ENCODE measurements at places on chromosomes 2 and 18.
A peak's percentile ranks its signal among the peaks of the same experiment; 100 is the strongest.

DNA sequence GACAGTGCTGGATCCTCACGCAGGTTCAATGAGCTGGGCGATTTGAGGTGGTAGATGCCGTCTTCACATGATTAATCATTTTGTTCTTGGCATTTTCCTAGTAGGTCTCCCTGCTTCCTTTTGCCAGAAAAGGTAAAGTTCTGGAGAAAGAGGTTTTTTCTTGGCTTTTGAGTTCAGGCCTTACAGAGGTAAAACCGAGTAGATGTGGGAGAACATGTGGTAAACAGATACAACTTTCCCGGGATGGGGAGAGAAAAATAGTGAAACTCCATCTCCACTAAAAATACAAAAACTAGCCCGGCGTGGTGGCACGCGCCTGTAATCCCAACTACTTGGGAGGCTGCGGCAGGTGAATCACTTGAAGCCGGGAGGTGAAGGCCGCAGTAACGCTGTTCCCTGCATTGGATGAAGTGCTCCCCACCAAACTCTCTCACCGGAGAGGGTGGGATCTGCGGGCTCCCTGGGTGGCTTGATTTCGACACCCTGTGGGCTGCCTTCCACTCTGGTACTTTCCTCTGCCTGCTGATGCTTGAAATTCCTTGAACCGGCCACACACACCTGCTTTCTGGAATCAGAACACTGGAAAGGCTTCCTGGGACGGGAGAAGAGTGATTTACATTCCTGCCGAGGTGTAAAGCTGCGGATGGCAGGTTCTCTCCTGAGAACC lies 88.8 kb downstream of the ACTR3 start:
- DNase-seq = no peak

- no peak for DNase-seq
Measured at GRCh38 chr2:183029219-183029618, 9.0 kb downstream of the NCKAP1 start.

- DNase-seq = no peak
Measured at GRCh38 chr18:78352910-78353309, 626.7 kb upstream of the SALL3 start.

GRCh38 chr2:12762976-12763375 lies 46.2 kb downstream of the TRIB2 start:
- no peak for DNase-seq

- peak; percentile 97 for DNase-seq
Measured at GRCh38 chr2:172102391-172103359, at the start of gene DLX2. Gene DLX2 (minus strand): TSS chr2:172102900. CDS start chr2:172102538, 362 bp downstream.

- no peak for DNase-seq
Measured at GRCh38 chr2:2919026-2919425, 458.6 kb downstream of the EIPR1 start.

DNA sequence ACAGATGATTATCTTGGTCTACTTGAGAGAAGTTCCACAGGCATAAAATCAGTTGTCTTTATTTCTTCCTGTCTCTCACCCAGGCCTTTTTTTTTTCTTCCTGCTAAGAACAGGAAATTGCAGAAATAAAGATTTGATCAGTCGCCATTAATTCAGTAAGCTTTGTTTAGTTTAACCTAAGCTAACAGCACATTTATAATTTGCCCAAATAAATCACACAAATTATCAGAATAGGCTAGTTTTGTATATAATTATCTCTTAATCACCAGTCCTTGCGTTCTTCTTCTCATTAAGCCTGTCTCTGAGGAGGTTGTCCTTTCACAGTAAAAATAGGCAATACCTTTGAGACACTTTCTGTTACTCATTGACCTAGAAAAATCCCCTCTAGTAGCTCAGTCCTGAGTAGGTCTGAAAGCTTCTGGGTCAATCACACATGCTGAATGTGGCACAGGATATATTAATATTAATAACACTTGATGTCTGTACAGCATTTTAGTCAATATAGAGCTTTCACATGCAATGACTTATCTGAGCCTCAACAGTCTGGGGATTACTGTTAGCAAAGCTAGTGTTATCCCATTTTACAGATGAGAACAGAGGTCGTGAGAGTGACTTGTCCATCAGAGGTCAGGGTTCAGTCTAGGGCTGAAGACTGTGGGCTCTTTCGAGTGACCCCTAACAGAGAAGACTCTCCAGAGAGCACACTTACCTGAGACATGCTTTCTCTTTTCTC lies 11.2 kb upstream of the STK17B start:
- no peak for DNase-seq

- DNase-seq = no peak
Measured at GRCh38 chr2:168136392-168136977, 110.9 kb downstream of the STK39 start.

- no peak for DNase-seq
Measured at GRCh38 chr2:234453216-234453615, 43.7 kb downstream of the ARL4C start.

DNA sequence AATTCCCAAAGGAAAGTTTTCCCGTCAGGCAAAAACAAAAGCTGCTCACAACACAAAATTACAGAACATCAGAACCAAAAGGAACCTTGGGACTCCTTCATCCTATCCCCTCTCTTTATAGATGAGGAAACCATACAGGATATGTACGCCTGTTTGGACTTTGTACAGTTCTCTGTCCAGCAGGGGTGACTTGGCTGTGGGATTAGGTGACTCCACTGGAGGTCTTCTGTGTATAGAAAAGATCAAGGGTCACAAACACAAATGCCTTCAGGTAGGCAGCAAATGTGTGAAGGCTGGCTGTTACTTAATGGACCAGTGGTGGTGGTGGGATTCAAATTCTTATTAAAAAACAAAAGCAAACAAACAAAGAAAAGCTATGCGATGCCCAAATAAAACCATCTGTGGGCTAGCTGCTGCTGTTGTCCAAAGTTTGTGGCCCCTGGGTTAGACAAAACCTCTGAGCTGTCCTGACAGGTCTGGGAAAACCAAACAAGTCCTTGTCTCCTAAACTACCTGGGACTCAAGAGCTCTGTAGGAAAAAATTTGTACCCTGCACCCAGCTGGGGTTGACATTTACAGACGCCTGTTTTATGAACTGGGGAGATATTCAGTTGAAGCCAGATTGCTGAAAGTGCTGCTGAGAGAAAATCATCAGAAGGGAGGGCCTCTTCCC lies 1.3 kb upstream of the CEP68 start:
- no peak for DNase-seq

GRCh38 chr2:114543236-114543766 lies 100.9 kb downstream of the DPP10 start:
- DNase-seq = no peak
